ENCODE measurements at places on chromosomes 2 and 18.
A peak's percentile ranks its signal among the peaks of the same experiment; 100 is the strongest.

DNA sequence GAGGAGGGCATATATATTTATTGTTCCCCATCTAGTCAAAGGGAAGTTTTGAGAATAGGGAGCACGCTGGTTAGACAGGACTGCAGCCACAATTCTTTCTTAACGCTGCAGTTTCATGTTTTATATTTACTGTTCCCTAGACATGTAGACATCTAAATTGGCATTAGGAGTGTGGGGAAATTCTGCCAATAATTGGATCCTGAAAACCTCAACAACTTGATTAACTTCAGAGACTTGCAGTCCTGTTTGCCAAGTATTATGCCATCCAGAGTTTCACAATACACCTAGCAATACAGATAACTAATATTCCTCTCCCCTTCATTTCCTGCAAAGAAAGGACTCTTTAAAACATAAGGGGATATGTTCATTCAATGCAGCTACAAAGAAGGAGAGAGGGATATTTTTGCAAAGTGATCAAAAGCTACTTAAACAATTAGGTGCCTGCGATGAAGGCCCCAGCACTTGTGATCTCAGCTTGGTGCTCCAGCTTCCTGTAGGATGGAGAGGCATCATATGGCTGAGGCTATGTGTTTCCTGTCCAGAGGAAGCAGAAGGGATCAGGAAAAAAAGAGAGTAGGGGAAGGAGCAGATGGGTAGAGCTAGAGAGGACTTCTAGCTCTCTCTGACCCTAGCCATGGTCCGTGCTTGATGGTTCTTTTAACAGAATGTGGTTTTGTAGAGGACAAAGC, 264.4 kb downstream of the MTX2 start:
- no peak for DNase-seq

GRCh38 chr18:31498574-31499524, 872 bp downstream of the DSG2 start:
- peak; percentile 21 for DNase-seq

GRCh38 chr18:63992751-63993150, 22.9 kb downstream of the SERPINB8 start:
- no peak for DNase-seq

GRCh38 chr2:74292751-74293150, 50.5 kb downstream of the SLC4A5 start:
- no peak for DNase-seq

DNA sequence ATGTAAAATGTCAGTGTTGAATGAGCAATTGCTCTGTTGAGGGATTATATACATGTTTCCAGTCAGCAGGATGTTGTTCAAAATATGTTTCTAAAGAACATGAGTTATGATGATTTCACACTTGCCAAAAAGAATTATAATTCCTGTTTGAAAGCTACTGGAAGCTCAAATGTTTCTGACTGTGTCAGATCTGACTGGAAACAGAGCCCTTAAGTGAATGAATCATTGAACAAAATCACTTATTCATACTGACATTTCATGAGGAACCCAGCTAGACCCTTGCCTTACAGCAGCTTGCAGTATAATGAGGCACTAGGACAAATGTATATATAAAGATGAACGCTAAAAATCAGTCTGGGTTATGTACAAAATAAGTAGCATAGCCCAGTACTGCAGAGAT, 35.4 kb upstream of the ITGAV start:
- DNase-seq = no peak

DNA sequence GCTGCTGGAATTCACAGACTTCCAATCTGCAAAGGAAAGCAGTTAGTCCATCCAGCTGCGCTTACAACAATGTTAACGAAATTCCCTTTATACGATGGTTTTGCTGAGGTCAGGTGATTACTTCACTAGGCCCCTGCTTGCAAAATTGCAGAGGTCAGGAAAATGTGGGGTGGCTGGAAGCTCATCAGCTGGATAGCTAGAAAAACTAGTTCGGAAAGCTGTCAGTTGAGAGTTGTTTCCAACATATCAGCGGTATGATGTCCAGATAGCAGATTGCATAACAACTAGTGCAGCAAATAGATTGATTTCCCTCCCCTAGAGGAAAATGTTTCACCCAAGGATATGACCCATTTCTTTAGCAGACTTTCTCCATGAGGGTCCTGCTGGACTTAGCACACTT, 2021.1 kb upstream of the CELF4 start:
- no peak for DNase-seq

DNA sequence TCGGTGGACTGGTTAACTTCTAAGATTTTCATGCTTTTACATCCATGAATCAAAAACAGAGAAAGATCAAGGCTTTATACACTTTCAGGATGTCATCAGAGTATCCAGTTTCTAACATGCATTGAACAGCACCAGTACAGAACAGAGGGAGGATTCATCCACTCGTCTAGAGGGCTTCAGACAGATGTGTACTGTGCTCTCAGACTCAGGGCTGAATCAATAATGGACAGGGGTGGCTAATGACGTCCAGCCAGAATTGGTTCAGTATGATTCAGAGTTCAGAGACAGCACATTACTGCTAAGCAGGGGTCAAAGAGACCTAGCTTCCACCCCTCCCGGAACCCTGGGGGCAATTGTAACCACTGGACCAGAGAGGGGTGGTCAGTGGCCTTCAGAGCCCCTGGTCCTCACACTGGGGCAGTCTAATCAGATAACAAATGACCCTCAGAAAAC, 37.3 kb downstream of the RNU4ATAC start:
- no peak for DNase-seq

DNA sequence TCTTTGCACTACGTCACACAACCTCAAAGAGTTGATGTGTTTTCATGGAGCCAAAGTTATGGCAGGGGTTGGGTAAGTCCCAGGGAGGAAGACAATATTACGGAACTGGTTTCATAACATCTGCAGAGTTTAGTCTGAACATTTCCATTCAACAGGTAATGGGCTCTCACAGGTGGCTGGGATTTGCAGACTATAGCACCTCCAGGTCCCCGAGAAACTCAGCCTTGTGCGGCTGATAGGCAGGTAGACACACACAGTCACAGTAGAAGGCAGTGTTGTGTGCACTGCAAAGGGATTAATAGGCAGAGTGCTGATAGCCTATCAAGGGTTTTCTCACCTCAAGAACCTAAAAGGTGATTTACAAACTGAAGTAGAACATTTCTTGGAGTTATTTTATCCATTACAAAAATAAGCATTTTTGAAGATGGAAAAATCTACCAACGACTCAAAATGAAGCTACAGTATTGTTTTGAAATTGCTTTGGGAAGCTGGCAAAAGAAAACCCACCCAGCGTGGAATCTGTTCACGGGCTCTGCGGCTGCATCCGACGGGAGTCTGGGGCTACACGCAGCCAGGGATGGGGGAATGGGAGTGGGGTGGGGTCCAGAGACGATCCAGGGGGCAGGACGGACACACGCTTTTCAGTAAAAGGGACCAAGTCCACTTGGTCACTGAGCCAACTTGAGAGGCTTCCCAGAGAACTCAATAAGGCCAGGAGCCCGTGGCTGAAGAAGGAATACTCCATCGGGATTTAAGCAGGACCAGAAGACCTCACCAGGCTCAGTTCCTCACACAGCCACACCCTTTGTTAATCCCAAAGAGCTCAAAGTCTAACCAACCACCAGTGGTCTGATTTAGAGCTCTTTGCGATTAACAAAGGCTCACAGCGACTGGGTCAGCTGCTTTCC, 82.9 kb downstream of the CHRNA1 start:
- no peak for DNase-seq

- DNase-seq = no peak
Observed at GRCh38 chr2:104929663-104930062, 75.7 kb downstream of the POU3F3 start.

GRCh38 chr18:3093624-3094337, 80.8 kb upstream of the LPIN2 start:
- DNase-seq = peak; percentile 40

DNA sequence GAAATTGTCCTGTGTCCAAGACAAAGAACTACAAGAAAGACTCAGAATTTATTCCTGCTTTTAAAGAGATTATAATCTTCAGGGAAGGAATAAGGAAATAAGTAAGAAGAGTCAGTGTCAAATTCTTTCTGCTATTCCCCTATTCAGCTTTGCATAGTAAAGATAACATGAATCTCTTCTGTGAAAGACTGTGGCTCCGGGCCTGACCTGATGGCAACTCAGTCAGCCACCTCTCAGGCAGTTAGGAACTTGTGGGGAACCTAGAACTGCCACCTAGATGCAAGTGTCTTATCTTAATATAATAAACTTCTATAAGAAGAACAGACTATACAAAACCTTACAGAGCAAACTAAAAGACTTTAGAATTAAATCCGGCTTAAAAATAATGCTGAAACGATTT, 382.0 kb downstream of the RAD51AP2 start:
- no peak for DNase-seq

DNA sequence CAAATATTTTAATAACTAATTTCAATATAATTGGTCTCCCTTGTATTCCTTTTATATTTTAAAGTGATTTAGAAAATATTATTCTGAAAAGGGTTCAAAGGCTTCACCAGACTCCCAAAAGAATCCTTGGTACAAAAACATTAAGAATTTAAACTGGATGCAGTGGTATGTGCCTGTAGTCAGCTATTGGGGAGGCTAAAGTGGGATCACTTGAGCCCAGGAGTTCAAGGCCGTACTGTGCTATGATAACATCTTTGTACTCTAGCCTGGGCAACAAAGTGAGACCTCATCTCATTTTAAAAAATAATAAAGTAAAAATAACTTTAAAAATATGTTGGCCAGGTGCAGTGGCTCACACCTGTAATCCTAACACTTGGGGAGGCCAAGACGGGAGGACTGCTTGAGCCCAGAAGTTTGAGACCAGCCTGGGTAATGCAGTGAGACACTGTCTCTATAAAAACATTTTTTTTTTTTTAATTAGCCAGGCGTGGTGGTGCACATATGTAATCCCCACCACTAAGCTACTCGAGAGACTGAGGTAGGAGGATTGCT, 14.7 kb downstream of the NCL start:
- DNase-seq = no peak

DNA sequence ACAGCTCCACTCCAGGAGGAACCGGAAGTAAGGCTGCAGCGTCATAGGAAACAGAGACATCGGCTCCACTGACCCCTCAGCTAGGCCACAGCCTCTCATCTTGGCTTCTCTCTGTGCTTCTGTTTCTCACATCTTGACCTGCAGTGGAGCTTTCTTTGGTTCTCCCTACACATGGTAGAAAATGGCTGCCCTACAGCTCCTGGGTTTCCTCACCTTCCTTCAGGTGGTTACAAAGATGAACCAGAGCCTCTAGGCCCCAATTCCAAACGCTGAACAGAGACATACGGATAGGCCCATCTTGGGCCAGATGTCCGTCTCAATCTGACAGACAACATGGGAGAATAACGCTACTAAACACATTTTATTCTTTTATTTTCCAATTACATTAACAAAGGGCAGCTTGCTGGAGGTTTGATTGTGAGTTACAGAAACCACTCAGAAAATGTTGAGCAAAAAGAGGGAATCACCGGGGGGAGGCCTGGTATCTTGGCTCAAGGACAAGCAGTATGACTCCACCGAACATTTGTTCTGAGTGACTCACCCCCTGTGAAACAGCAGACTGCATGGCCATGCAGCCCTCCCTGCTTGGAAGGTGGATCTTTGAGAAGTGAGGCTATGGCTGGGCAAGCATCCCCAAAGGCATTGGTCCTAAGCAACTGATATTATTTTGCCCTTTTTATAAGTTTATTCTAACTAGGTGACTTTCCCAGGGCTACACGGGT, 303.5 kb downstream of the CDCA7 start:
- peak; percentile 7 for DNase-seq

- DNase-seq = no peak
Observed at GRCh38 chr2:41836948-41837347, 210.9 kb upstream of the PKDCC start.

GRCh38 chr2:145759228-145759915, 1239.5 kb upstream of the ZEB2 start:
- DNase-seq = no peak

DNA sequence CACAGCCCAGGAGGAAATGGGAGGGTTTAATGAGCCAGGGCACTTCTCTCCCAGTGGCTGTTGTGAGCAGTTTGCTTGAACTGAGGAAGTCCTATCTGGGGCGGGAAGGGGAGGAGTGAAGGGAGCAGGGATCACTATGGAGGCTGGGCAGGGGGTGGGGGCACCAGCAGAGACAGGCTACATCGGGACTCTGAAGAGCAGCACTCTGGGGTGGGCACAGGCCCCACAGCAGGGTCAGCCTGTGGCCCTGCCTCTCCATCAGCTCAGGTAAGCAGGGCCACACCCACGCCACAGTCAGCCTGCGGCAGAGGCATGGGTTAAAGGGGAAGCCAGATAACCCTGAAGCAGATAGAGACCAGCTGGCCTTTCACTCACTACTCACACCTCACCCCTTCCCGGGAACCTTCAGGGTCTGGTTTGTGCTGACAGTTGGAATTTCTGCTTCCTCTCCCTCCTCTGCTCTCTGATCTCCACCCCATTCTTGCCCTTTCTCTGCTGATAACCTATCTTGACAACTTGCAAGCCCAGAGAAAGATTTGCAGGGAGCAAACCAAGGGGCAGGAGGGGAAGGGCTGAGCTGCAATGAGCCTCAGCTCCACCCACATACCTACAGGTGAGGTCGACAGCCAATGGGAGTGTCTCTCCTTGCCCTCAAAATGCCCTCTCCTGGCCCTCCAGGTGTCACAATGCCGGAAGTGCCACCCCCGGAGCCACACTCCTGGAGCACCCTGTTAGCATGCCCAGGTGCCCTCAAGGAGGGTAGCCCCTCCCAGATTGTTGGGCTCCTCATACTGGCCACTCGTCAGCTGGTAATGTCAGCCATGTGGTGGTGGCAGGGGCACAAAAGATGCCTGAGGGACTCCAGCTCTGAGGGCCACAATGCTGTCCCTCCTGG, 3.7 kb downstream of the SIGLEC15 start:
- no peak for DNase-seq

DNA sequence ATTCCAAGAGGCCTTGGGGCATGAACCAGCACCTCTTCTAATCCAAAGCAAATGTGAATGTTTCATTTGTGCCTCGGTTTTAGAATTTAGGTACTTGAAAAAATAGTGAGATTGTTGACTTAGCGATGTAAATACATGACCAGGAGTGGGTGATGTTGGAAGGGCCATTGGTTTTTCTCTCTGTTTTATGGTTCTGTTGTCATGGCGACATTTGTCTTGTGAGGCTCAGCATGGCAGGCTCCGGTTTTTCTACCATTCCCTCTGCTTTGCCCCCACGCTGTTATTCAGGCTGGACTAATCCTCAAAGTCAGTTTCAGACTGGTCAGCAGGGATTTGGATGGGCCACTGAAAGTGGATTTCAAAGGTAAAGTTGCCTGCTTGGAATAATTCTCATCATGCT, 255.4 kb downstream of the ALPK2 start:
- DNase-seq = no peak

DNA sequence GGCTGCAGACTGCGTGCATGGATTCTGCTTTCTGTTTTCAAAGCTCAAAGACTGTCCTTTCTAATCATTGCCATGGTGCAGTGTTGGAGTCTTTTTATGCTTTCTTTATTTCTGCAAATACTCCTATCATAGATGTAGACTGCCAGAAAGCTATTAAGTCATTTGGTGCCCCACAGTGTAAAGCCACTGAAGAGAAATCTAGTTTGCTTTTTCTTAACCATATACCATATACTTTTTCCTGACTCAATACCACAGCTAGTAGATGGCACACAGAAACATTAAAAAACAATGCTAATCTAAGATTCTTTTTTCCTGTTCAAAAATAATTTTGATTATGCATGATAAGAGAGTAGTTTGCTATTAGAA, 109.9 kb upstream of the RAB27B start:
- DNase-seq = no peak
